ENCODE measurements at places on chromosomes 2 and 18.

DNA sequence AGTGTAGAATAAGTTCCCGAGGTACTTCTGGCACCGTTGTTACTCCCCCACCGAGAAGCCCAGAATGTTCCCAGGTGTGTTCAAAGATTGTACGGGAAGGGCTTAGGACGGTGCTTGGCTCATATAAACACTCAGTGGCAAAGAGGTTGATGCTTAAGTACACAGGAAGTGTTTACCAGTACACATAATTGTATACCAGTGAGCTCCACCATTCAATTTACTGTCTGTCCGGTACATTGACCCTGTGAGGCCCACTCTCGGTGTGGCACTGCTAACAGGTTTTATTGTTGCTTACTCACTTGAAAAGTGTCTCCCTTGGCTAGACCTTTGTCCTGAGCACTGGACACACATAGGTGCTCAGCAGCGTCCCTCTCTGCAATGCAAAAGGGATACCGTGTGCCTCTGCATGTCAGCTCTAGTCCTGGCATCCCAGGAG is 191.0 kb downstream of the NEDD4L start:
- no peak for DNase-seq

GRCh38 chr18:4755848-4756247 is 300.7 kb upstream of the DLGAP1 start:
- no peak for DNase-seq

- no peak for DNase-seq
Observed at GRCh38 chr2:31987454-31988220, 23.2 kb downstream of the MEMO1 start.

- no peak for DNase-seq
Observed at GRCh38 chr2:75100011-75100800, 99.1 kb downstream of the TACR1 start.

- no peak for DNase-seq
Observed at GRCh38 chr18:31876707-31877106, 66.2 kb downstream of the TRAPPC8 start.

DNA sequence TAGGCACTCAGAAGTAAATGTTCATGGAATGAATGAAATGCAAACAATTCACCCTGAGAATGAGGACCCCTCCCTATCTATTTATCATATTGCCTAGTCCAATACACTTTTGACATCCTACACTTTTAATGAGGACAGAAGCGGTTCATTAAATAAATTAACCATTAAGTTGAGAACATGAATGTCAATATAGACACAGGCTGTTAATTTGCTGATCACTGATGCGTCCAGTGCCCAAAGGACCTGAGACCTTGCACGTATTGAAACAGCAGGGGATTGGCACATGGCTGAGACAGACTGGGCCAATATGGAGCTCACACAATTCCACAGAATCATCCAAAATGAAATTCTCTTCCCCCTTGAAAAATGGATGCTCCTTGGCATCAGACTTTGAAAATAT is 430.0 kb downstream of the SLC4A3 start:
- DNase-seq = no peak

- DNase-seq = no peak
Observed at GRCh38 chr18:56257205-56257604, 381.2 kb downstream of the TXNL1 start.

DNA sequence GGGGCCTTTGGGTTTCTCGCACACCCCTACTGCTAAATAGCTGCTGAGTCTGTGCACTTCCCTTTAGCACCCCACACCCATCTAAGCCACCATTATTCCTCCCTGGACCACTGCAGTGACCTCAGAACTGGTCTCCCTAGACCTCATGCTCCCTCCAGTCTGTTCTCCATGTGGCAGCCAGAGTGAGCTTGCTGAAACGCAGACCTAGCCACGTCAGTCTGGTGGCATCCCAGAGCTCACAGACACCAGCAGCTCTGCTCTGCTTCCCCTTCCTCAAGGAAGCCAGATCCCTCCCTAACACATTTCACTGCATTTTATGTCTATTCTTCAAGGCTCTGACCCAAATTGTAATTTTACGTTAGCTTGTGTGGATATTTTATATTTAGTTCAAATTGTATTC is 144.4 kb downstream of the DYSF start:
- no peak for DNase-seq
